Upper lobe of right lung (tissue), 1 donor: ENCODE measurements at places on chromosomes 1 and 21. TPM values are rescaled to one million over a fixed set of nuclear protein-coding genes. Genes with fewer than 3 reads are reported as not detected.

FABP3 gene
- total RNA-seq, result 63.6 TPM

ELOA gene
- total RNA-seq, result 66.2 TPM

DNA sequence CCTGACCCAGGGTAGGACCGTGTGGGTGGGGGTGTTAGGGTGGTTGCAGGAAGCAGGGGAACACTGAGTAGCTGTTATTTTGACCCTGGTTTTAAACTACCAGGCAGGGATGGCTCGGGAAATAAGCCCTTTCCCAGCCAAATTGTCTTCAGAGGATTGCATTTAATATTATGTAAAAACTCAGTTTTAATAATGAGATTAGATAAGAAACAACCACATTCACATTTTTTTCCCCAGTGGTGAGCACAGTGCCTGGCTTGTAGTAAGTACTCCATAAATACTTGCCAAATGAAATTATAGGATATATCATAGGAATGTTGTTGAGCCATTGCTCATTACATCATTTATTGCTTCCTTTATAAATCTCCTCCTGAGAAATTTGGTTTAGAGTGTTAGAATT lies 3.1 kb upstream of the ACP6 start:
- no peak for DNase-seq

DNA sequence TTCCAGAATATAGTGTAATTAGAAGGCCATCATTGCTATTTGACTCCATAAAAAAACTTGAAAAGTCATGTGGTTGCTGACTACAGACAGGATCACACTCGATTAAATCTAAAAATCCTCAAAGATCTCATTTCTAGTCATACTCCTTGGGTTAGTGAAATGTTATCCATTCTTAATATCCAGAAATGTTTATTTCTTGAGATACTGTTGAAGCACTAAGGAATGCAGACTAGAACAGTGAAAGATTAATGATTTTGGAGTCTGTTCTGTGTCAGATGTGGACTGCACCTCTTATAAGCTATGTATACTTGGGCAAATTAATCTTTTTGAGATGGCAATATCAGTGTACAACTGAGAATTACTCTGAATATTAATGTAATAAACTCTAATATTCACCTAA lies 65.1 kb downstream of the ADSS2 start:
- DNase-seq, result no peak

GRCh38 chr1:238242181-238242580 lies 351.5 kb upstream of the ZP4 start:
- DNase-seq, result no peak

DNA sequence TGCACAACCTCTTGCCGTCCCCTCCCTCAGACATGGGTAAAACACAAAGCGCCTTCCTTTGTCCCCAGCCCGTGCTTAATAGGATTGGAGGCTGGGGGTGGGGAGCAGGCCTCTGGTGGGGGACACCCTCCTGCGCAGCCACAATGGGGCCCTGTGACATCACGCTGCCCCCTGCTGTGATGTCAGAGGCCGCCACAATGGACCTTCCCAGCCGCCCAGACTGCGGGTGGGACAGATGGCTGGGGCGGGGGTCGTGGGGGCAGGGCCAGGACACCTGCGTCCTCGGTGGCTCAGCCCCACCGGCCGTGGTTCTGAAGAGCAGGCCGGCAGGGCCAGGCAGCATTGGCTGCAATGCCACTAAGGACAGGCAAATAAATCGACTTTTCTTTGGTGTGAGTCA lies 39.9 kb downstream of the EPHA2 start:
- DNase-seq, result no peak

DNA sequence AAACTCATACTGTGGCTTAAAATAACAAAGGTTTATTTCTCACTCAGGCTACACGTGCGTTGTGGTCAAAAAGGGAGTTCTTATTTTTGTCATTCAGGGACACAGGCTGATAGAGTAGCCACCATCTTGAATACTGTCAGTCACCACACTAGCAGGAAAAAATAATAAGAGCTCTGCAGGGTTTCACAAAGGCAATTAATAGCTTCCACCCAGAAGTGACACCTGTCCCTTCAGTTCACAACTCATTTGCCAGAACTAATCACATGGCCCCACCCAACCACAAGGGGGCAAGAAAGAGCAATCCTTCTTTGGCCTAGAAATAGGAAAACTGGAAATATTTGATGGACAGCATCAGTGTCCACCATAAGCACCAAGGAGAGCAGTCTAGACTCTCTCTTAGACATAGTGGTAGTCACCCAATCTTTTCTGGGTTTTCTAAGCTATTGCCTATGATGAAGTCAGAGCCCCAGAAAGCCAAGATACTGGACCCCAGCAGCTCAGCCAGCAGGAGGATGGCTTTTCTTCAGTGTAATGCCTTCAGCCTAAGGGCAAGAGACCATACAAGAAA lies 8.2 kb downstream of the HAPLN2 start:
- no peak for DNase-seq

DNA sequence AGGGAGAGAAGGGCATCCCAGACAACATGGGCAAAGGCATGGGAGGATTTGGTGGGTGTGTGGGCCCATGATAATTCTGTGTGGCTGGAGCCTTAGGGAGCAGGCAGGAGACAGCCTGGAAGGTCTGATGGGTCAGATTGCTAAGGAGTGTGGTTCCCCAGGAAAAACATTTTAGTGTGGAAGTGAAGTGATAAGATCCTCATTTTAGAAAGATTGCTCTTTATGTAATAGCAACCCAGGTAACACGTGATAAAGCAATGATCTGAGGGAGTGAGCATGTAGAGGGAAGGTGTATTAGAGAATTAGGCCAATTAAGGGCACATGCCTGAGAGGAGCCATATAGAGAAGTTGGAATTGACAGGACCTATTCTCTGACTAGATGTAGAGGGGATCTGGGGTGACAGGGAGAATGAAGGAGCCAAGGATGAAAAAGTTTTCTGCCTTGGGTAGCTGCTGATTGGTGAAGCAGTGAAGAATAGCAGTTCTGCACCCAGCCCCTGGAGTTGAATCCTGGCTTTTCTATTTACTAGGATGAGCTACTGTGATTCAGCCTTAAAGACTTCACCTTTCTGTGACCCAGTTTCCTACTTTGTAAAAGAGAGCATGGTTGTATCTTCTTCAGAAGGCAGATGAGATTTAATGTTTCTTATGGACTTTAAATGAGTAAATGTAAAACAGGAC lies 18.7 kb upstream of the SLAMF6 start:
- DNase-seq, result no peak

DNA sequence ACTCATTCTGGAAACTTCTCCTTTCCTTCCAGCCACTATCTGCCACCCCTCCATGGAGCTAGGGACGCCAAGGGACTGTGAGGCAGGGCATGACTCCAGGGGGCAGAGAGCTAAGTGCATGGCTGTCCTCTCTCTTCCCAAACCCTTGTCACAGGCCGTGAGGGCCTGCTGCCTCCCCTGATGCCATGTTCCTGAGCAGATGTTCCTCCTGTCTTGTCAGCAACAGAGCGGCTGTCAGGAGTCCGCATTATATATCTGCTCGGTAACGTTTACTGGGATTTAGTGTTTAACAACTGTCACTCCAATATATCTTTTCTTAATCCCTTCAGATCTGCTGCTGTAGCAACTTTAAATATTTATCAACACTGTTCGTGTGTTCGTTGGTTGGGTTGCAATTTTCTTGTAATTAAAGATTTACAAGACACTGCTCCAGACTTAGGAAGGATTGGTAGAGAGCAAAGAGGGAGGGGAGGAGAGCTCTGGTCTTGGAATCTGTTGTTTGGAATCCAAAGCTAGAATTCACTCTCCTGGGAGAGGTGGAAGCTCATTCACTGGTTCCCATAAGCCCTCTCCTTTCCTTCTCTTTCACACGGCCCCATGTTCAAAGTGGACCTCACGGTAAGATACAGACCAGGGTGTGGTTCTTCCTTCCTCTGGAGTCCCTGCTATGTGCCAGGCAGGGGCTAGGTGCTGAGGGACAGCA lies 76.2 kb downstream of the MDM4 start:
- DNase-seq, result peak; percentile 28

GRCh38 chr1:193308438-193308837 lies 122.0 kb upstream of the B3GALT2 start:
- no peak for DNase-seq

- DNase-seq, result no peak
Observed at GRCh38 chr1:179030130-179030529, 4.4 kb downstream of the FAM20B start.
